Heart right ventricle (tissue), 16 donors: ENCODE measurements at places on chromosomes 16 and 17.

DNA sequence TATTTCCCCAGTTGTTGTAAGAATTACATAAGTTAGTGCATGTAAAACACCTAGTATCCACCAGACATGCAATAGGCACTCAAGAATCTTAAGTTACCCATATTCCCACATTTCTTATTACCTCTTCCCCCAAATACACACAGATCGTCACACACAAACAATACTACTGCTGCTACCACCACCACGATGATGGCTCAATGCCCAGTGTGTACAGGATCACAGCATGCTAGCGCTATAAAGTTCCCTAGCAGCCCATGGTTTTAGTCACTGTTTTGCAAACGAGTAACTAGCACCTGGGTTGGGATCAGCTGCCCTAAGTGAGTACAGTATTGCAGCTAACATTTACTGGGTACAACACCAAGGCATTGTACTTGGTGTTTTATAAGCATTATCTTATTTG lies 411.7 kb downstream of the UTP18 start:
- DNase-seq: no peak

DNA sequence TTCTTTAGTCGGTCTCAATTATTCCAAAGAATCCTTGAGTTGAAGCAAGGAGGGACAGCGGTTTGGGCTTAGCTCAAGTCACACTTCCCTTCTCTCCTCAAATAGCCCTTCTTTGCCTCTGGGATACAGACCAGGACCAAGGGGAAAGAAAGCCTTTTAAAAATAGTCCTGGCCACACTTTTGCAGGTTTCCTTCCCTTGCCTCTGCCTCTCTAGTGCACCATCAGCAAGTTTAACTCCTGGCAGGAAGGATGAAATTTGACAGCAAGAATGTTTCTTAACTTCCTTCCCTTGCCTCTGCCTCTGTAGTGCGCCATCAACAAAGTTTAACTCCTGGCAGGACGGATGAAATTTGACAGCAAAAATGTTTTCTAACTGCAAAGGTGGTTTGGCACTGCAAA lies 7.2 kb upstream of the G6PC1 start:
- DNase-seq: no peak

DNA sequence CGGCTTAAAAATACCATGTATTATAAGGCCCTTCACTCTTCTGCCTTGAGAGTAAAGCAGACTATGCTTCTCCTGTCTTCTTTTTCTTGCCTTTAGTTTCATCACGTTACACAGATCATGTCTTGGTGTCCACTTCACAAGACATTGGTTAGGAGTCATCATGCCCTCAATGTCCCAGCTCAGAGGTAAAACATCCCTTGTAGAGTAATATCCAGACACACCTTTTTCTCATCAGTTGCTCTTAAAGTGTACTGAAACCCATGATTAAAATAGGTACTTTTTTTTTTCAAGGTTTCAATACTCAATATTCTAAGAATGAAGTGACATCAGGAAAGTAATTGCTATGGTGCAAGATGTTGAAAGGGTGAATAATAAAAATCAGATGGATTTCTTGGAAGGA lies 267.8 kb downstream of the PMP22 start:
- no peak for DNase-seq

- DNase-seq: peak; percentile 75
These were observed 17.9 kb downstream of the UTP4 start for GRCh38 chr16:69150146-69150865.

DNA sequence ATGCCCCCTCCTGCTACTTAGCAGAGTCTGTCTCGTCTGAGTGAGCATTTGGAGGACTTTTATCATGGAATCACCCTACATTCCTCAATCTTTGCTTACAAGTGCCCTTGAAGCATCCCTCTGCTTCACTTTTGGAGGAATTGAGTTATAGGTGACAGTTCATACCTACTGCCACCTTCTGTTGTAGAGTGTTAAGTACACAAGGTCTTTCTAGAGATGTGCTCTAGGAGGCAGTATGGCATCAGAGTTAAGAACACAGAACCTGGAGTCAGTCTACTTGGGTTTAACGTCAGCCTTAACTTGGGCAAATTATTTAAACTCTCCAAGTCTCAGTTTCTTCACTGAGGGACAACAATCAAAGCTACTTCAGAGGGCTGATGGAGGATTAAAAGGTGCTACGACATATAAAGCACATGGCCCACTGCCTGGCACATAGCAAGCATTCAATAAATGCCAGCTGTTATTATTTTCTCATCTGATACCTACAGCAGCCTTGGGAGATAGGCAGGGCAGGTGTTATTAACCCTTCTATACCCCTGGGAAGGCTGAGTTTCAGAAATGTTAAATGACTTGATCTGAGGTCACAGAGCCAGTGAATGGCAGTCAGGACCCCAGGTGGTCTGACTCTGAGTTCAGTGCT lies 62.2 kb downstream of the UTP18 start:
- DNase-seq: no peak

GRCh38 chr17:10790491-10791401 lies 13.2 kb downstream of the TMEM238L start:
- no peak for DNase-seq

DNA sequence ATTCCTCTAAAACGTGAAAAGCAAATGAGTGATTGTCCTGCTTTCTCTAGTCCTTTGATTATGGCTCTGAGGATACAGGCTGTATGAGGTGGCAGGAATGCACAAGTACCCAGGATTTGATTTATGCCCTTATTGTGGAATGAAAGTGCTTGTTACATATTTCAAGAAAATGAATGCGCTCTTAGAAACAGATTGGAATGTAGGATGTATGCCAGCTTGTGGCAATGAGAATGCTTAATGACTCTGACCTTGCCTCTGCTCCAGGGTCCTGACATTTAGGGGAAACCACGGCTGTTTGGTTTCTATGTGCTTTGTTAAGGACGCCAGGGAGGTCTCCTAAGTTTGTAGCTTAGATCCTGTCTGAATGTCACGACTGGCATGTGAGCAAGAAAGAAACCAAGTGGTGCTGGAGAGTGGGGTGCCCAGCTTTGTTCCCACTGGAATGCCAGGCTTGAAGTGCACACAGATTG lies 22.0 kb downstream of the PRCD start:
- DNase-seq: no peak

DNA sequence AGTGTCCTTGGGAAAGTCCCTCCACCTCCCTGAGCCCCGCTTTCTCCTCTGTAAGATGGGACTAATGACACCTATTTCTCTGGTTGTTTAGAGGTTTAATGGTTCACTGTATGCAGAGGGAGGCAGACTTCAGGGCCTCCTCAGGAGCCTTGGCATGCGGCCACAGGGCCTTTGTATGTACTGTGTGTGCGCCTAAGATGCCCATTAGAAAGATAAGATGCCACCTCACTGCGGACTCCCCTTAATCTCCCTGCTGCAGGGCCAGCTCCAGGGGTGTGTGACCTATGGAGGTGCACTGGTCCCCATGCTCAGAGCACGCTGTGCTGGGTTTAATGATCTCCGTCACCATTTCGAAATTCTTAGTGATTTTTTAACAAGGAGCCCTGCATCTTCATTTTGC lies 59.3 kb downstream of the TMEM235 start:
- no peak for DNase-seq

DNA sequence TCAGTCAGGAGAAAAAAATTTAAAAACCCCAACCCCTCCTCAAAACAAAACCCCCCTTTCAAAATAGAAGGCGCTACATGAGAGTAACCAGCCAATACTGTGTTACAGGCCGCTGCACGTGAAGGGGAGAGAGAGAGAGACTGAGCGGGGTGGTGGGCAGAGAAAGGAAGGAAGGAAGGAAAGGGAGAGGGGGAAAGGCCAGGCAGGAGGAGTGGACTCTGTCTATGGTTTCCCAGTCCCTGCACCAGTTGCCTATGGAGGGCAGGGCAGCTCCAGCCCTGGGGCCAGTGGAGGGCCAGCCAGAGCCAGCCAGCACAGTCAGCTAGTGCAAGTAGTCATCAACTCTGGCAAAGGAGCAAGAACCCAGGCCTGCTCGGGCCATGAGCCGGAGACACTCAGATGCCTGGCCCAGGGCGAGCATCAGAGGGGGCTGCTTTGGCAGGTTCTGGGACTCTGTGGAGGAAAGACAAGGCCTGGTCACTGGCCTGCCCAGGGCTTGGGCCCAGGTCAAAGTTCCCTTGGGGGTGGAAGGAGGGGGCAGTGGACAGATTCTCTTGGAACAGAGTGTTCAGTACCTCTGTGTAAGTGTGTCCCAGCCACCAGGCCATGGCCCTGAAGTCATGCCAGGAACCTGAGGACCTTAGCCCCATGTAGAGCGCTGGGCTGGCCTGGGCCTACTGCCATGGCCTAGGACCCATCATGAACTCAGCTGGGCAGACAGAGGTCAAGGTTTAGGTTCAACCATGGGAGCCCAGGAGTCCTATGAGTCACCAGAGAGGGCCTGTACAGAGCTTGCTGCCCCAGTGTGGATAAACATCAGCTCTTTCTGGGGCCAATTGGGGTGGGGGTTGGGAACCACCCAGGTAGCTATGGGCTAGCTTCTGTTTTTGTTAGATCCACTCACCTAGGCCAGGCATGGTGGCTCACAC lies 7.3 kb upstream of the GFOD2 start:
- DNase-seq: no peak

- DNase-seq: no peak
These were observed 35.5 kb upstream of the NOL11 start for GRCh38 chr17:67682196-67682595.

DNA sequence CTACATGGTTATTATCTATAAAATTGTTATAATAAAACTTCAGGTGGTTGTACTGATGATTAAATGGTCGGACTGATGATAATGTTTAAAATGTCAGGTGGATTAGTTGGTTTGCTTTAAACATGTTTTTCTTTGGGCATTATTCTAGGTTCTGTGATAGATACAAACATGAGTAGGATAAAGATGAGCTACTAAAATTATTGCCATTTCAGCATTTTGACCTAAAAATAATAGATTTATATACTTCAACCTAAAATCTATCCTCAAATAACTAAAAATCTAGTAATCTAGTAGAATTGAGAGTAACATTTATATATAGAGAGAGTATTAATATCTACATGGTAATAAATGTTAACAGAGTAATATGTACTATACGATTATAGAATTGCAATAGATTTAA lies 241.7 kb upstream of the CDH8 start:
- DNase-seq: no peak

DNA sequence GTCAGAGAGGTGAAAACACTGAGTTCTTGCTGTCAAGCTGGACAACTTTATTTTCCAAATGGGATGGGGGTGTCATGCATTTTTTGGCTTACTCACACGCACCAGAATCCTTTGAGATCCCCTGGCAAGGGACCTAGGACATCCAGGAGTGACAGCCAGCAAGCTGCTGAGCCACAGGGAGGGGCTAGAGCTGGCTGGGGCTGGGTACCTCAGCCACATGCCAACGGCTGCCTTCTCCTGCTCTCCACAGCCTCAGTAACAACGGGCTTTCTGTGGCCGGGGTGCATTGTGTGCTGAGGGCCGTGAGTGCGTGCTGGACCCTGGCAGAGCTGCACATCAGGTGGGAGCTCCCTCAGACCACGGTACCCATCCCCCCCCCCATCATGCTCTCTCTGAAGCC lies 47.6 kb downstream of the NLRC5 start:
- no peak for DNase-seq

- no peak for DNase-seq
These were observed 1.4 kb downstream of the WFIKKN2 start for GRCh38 chr17:50836826-50837225.

- no peak for DNase-seq
These were observed 46.6 kb upstream of the METRNL start for GRCh38 chr17:83032781-83033180.

- peak; percentile 72 for DNase-seq
These were observed 18.1 kb downstream of the LYRM1 start for GRCh38 chr16:20918486-20919239.

DNA sequence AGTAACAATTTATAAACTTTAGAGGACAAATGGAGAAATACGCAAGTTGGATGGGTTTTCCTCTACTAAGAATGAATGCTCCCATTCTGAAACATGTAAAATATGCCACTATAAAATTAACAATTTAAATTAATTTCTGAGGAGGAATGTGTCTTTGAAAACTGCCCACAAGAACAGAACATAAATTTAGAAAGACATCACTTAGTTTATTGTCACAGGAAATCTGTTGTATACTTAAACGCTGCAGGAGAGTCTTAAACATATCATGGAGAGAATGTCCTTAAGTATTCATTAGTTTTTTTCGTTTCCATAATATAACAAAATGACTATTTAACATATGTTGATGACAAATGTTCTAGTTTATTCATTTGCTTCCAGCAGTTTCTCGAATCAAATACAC lies 29.6 kb downstream of the USP32 start:
- DNase-seq: no peak

GRCh38 chr17:63361182-63361581 lies 84.9 kb downstream of the CYB561 start:
- peak; percentile 16 for DNase-seq

- no peak for DNase-seq
These were observed 2.9 kb downstream of the CIITA start for GRCh38 chr16:10879681-10880589.

- no peak for DNase-seq
These were observed 25.3 kb downstream of the CMIP start for GRCh38 chr16:81469710-81470535.

DNA sequence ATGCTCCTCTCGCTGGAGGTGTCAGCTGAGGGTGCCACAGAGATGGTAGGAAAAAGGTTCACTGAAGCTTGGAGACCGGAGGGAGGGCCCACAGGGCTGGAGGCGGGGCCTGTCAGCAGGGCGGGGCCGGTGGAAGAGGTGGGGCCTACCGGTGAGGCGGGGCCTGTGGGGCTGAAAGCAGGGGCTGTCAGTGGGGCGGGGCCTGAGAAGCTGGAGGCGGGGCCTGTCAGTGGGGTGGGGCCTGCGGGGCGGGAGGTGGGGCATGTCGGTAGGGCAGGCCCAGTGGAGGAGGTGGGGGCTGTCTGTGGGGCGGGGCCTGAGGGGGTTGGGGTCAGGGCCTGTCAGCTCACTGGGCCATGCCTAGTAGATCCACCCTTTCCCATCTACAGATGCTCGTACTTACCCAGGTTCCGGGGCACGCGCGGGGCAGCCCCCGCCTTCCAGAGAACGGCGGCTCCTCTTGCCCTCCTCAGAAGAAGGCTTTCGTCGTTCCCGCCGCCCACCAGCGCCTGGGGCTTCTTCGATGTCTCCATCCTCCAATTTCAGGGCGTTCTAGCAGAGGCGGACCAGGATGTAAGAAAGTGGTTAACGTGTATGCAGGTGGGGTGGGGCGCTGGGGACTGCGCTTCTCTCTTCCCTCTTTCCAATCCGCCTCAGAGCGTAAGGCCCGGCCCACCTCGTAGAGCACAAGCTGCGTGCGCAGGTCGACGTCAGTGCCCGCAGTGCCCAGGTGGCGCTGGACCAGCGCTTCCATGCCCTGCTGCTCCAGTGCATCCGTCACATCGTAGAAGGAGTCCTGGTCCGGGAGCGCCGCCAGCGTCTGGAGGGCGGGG lies 9.8 kb downstream of the TMEM208 start:
- DNase-seq: peak; percentile 46

GRCh38 chr17:75356260-75356937 lies 49.1 kb downstream of the GRB2 start:
- no peak for DNase-seq

GRCh38 chr17:48546924-48547807 lies 2.3 kb upstream of the HOXB2 start:
- DNase-seq: no peak

- peak; percentile 76 for DNase-seq
These were observed 36.0 kb upstream of the FBXO47 start for GRCh38 chr17:39002991-39003715.

GRCh38 chr17:8630802-8631553 lies 453 bp upstream of the MYH10 start:
- DNase-seq: peak; percentile 97

GRCh38 chr17:68544111-68544915 lies 32.1 kb downstream of the PRKAR1A start:
- DNase-seq: no peak

GRCh38 chr17:61487161-61487988 lies 35.2 kb downstream of the TBX4 start:
- no peak for DNase-seq

GRCh38 chr16:70779361-70779760 lies 21.6 kb downstream of the VAC14 start:
- DNase-seq: no peak
